ENCODE measurements at places on chromosomes 12 and 14.

DNA sequence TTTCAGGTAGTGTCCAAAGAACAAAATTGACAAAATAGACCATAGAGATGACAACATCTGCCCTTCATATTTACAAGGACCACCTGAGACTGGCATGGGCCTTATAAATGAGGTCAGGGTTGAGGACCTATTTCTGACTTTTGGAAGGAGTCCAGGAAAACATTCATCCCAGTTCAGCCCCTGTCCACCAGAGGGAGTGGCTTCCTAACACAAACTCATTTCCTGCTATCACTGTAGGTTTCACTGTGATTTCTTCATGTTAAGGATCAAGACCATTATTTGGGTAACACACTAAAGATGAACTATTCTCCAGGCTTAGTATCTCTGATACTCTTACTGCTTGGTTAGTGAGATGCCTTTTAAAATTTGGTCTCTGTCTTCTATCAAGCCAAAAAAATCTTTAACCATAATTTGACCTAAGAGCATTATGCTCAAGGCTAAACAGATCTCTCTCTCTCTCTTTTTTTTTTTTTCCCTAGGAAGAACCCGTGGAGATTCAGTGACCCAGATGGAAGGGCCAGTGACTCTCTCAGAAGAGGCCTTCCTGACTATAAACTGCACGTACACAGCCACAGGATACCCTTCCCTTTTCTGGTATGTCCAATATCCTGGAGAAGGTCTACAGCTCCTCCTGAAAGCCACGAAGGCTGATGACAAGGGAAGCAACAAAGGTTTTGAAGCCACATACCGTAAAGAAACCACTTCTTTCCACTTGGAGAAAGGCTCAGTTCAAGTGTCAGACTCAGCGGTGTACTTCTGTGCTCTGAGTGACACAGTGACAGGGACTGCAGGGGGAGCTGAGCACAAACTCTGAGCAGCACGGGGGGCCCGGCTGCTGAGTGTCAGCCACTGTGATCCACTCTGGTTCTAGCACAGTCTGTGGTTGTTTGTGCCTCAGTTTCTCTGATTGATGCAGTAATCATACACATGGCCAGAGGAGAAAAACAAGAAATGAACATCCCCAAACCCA lies 267.6 kb upstream of the OR4E1 start:
- DNase-seq: peak; percentile 25

- DNase-seq: peak; percentile 74
Measured at GRCh38 chr12:6335451-6336078, 6.3 kb downstream of the TNFRSF1A start.

- no peak for DNase-seq
Measured at GRCh38 chr14:100363053-100363452, 39.9 kb downstream of the SLC25A47 start.

- DNase-seq: no peak
Measured at GRCh38 chr12:112463478-112463877, 44.7 kb downstream of the PTPN11 start.

- no peak for DNase-seq
Measured at GRCh38 chr12:59040656-59041055, 120.4 kb upstream of the LRIG3 start.

- DNase-seq: no peak
Measured at GRCh38 chr12:19203013-19203412, 73.5 kb downstream of the PLEKHA5 start.
